ENCODE measurements at places on chromosomes 3 and 15.

- DNase-seq: peak; percentile 93
Observed at GRCh38 chr15:64460206-64460723, at the start of gene ZNF609. TSS of gene ZNF609 (plus strand) at chr15:64460578. CDS start at chr15:64499420, 38,842 bp downstream.

GRCh38 chr15:78306176-78306774 is 6.9 kb upstream of the SKIC8 start:
- no peak for DNase-seq

GRCh38 chr3:64728994-64729393 is 41.2 kb upstream of the ADAMTS9 start:
- no peak for DNase-seq

DNA sequence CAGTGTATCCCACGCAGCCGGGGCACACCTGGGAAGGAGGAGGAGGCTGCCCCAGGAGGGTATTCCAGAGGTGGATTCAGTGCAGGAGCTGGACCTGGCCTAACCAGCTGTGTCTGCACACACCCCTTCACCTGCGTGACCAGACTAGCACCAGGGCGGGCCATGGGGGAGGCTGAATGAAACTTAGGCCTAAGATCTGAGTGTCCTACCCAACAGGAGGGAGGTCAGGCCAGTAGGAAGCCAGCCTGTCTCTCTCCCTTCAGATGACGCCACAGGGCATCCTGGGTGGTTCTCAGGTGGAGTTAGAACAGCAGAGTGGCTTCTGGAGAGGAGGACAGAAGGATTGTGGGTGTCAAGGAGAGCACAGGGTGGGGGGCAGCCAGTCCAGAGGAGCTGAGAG is 3.4 kb upstream of the SEMA3F start:
- no peak for DNase-seq

DNA sequence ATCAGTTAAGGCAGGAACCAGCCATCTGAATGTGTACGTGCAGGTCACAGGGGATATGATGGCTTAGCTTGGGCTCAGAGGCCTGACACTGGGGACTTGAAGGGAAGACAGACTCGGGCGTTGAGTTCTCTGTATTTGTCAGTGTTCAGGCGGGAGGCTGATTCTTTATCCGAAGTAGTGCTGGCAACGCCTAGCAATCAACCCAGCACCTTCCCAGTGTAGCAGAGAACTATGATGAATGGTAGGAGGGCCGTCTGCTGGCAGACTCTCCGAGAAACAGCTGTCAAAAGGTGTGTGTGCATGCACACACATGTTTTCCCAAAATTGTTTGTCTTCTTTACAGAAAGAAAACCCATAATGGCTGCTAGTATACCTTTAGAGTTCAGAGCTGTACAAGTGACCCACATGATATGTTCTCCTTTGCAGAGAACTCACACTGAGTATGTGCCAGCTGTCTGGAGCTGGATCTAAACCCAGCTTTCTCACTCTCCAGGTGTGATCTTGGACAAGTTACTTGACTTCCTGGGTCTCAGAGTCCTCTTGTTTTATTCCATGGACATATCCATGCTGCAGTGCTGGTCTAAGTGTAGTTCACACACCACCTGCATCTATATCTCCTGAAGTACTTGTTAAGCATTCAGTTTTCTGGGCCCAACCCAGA is 74.5 kb upstream of the LARS2 start:
- DNase-seq: no peak

DNA sequence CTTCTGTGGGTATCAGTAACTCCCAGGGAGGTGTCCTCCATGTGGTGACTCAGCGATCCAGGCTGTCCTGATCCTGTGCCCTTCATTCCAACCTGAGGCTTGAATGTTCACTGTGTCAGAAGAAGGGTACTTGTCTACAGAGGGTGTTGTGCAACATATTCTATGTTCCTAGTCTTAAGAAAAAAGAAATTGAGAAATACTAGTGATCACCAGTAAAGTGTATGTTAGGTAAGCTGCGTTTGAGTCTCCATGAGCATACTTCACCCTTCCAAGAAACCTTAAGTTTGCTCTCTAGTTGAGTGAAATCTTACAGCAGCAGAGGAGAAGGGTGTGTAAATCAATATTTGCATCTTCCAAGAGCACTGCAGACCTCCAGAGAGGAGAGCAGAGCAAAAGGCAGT is 122.2 kb upstream of the SLC24A5 start:
- DNase-seq: no peak

- DNase-seq: no peak
Observed at GRCh38 chr3:172241405-172241804, 202.0 kb downstream of the FNDC3B start.

- no peak for DNase-seq
Observed at GRCh38 chr3:122576174-122576940, 1.1 kb upstream of the PARP15 start.

- peak; percentile 54 for DNase-seq
Observed at GRCh38 chr3:59774634-59775033, 724.8 kb upstream of the CFAP20DC start.

DNA sequence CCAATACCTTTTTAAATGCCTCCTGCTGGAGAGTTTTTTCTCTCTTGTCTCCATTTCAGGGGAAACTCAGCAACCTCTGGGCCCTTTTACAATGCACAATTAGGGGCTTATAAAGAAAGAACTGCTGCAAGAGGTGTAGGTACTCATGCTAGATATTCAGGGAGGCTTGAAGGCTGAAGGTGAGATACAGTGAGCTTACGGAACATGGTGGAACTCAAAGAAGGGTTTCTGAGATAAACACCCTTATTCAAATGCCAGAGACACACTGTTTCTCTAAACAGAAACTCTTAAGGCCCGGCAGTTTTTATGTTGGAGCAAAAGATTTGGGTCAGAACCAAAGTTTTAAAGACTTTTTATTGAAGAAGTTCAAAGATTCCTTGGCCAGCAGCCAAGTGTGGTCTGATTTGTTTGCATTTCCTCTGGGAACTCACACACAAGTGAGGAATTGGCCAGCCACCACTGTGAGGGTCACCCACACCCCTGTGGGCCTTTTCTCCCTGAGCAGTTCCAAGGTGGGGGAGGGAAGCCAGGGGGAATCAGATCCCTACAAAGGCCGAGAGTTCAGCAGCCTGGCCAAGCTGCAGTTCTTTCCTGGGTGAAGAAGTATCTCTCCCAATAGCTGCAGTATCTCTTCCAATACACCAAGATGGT is 47.8 kb downstream of the TNFAIP8L3 start:
- DNase-seq: no peak

DNA sequence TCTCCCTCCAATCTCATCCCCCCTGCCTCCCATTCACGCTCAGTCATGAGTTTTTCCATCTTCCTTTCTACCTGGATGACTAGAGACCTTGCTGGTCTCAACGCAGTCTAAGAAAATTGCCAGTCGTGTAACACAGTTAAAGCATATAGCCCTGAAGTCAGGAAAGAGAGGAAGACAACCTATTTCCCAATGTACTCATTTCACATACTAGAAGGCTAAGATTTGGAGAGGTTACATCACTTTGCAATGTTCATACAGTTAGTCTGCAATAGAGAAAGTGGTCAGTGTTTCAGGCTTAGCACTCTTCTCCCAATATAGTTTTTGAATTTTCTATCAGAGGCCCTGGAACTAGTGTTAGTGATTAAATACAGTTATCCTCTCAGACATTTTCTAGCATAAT is 278.6 kb downstream of the EDEM1 start:
- no peak for DNase-seq

DNA sequence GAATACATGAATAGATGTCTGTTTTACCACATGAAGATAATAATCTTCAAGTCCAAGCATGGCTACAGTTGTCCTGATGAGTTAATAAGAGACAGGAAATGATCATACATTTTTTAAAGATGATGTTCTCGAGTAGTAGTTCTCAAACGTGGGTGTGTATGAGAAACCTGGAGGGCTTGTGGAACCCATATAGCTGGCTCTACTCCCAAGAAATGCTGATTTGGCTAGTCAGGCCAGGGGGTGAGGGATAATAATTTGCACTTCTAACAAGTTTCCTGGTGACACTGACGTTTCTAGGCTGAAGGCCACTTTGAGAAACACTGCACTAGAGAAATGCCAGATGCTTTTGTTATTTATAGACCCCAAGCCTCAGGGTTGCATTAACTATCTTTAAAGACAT is 37.0 kb downstream of the ROPN1B start:
- DNase-seq: peak; percentile 53

GRCh38 chr3:190183121-190183520 is 62.4 kb upstream of the P3H2 start:
- DNase-seq: peak; percentile 95

DNA sequence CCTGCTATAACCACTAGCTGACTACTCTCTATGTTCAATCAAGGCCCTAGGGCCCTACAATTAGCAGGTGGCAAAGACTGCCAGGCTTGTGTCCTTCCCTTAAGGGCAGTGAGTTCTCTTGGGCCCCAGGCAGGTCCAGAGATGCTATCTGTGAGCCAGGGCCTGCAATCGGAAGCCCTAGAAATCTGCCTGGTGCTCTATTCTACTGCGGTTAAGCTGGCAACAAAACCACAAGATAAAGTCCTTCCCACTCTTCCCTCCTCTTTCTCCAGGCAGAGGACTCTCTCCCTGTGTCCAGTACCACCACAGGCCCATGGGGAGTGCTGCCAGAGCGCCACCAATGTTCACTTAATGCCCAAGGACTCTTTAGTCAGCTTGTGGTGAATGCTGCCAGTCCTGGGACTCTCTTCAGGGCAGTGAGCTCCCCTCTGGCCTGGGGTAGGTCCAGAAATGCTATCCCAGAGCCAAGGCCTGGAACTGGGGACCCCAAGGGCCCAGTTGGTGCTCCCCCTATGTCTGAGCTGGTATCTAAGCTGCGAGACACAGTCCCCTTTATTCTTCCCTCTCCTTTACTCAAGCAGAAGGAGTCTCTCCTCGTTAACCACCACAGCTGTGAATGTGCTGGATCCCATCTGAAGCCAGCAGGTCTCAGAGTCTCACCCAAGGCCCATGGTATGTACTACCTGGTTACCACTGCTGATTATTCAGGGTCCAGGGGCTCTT is 34.7 kb downstream of the XXYLT1 start:
- no peak for DNase-seq

DNA sequence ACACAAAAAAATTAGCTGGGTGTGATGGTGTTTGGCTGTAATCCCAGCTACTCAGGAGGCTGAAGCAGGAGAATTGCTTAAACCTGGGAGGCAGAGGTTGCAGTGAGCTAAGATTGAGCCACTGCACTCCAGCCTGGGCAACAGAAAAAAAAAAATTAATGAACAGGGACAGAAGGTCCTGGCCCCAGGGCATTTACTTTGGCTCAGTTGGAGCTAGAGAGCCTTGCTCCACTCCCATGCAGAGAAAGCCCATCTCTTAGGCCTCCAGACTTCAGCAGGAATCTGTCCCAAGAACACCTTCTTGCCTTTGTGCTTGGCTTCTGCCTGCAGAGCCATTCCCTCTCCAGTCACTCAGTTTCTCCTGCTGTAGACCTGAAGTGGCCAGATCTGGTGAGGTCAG is 8.7 kb downstream of the KLHDC8B start:
- no peak for DNase-seq

GRCh38 chr15:70995383-70995970 is 102.9 kb downstream of the LRRC49 start:
- no peak for DNase-seq

GRCh38 chr3:177069514-177070329 is 127.6 kb downstream of the TBL1XR1 start:
- DNase-seq: peak; percentile 42

GRCh38 chr3:13518516-13518953 is 30.4 kb upstream of the FBLN2 start:
- no peak for DNase-seq

DNA sequence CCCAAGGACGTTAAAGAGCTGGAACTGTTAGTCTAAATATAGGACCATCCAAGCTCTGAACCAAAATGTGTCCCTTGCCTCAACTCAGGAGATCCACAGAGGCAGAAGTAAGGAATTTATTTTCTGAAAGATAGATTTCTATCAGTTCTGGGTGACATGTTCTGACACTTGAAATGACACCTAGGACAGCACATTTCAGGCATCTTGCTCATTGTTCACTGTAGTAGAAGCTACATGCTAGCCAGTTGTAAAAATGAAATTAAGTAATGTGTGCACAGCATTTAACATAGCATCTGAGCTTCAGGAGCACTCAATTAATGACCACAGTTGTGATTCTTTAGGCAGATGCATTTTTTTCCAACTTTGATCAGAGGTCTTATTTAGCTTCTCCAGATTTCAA is 567 bp downstream of the CCR2 start:
- DNase-seq: no peak

GRCh38 chr15:80061582-80061981 is 2.1 kb downstream of the ZFAND6 start:
- DNase-seq: no peak

DNA sequence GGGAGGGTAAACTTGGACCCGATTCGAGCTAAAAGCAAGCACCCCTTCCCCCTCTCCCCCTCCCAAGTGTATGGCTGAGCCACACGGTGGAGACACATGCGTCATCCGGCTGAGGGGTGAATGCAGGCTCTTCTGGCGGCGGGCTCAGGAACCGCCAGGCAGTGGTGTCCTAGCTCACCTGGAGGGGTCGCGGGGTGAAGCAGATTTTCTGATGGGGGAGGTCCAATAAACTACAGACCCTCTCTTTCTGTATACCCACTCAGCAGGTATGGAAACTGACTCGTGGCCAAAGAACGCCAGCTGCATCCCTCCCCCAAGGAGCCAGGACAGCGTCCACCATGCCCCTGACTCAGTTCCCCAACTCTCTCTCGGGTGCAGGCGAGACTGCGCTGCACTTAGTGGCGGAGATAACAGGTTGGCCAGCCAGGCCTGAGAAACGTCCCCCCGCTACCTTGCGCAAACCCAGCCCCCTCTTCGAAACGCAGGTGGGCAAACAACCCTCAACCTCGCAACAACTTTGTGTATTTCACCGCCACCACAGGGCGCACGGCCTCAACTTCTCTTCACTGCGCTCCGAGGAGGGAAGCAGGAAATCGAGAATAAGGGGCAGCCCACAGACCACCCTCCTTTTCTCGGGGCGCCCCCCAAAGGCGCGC is 1.3 kb downstream of the MAGI1 start:
- DNase-seq: no peak

DNA sequence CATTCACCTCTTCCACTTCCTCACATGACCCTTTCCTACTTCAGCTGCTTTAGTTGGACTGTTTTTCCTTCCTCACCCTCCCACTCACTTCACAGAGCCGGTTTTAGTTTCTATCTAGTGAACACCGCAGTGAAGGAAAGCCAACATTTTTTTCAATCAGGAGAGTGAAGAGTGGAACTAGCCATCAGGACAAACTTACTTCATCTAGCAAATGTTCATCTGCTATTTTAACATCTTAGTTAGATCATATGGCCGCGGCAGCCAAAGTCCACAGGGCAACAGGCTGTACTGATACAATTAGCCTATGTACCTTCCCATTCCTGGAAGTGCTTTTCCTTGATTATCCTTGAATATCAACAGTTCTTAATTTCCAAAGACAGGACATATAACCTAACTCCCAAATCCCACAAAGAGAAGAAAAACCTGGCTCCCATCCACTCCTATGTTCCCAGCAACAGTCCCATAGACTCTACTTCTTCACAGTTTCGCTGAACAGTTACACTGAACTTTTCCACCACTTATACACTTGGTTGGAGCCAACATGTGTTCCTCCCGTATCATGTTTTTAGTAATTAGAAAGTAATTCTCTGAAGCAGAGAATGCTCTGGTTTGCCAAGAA is 456.2 kb upstream of the THBS1 start:
- no peak for DNase-seq

GRCh38 chr15:93250950-93251349 is 161.9 kb upstream of the RGMA start:
- DNase-seq: no peak

- peak; percentile 56 for DNase-seq
Observed at GRCh38 chr3:24156466-24156865, 211.4 kb downstream of the NR1D2 start.

GRCh38 chr15:37015451-37015850 is 84.9 kb downstream of the MEIS2 start:
- DNase-seq: no peak

All from GM04504 (cell line).